ENCODE measurements at places on chromosomes 12 and 14.

GRCh38 chr14:23555533-23555881, 564 bp upstream of the THTPA start:
- DNase-seq: no peak

DNA sequence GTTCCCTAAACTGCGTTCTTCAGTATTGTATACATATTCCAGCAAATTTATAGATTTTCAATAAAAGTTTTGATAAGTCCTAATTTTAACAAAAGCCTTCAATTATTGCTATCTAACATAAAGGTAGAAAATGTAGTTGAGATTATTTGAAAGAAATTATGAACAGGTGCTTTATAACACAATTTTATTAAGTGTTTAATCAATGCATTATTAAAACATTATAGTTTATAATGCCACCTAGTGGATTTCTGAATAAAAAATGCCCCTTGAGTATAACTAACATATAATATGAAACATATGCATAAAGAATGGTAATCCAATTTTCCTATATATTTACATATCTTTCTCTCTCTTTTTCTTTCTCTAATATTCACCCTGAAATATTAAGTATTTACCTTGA, 515.3 kb downstream of the SLC6A15 start:
- DNase-seq: no peak

DNA sequence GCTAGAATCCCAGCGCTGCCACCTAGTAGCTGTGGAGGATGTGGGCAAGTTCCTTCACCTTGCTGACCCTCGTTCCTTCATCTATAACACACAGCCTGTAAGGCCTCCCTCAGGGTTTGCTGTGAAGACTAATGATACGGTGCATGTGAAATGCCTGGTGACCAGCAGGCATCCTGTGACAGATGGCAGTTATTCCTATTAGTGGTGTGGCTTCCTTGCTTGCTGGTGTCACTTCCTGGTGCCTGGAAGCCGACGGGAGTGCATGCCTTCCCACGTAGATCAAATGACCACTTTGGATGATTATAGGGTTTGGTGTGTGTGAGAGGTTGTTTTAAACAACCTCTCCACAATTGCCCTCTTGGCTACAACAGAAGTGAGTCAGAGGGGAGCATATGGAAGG, 894.9 kb downstream of the VRK1 start:
- no peak for DNase-seq

DNA sequence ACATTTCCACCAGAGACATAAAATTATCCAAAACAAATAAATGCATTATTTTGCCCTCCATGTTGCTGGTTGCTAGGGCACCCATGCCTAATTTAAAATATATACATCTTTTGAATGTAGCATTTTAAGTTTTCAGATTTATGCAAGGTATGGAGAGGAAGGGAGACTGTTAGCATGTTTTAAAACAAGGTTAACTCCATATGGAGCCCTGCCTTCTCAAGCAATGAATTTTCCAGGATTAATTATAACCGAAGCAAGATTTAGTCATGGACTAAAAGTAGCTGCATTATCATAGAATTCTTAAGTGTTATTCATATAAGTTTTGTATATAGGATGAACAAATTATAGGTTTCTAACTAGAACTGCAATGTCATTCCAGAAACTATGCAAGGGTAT, 37.2 kb downstream of the TRMT5 start:
- no peak for DNase-seq

- peak; percentile 86 for DNase-seq
Observed at GRCh38 chr14:94548999-94549985, 11.9 kb upstream of the SERPINA4 start.

DNA sequence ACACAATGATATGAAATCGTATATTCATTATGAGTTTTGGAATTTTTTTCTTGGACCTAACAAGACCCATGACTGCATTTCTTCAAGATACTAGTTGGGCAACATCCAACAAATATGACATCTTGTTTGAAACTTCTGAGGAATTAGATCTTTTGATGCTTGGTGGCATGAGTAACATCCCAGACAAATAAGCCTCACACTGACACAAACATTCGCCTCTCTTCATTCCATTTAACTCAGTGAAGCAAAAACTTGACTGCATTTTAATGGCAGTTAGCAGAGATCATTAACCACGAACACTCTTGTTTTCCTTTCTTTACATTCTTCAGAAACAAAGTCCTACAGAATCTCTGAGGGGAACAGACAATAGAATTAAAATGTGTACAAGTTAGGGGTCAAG, 758.3 kb downstream of the C12orf50 start:
- no peak for DNase-seq

DNA sequence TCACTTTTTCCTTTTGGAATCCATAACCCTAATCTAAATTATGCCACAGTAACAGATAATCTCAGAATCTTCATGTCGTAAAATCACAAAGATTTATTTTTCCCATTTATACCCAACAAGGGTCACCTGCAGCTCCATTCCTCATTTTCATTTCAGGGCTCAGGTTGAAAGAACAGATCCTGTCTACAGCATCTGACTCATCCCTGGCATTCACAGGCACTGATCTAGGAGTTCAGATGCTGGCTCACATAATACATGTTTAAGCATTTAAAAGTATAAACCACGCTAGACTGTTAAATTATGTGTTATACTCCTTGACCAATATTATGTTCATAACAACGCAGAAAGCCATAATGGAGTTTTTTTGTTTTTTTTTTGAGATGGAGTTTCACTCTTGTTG, 58.3 kb downstream of the STON2 start:
- no peak for DNase-seq

GRCh38 chr14:60532442-60532841, 23.5 kb downstream of the SIX6 start:
- DNase-seq: no peak

DNA sequence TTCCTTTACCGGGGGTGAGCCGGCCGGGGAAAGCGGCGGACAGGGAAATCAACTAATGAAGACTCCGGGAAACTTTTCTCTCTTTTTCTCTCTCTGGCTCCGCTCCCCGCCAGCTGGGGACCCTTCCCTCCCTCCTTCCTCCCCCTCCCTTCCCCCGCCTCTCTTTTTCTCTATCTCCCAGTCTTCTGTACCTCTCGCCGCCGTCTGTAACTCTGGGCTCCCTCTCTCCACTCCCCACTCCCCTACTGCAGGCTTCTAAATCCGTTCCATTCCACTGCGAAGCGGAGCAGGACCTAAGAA, 6.9 kb upstream of the HOXC11 start:
- no peak for DNase-seq

- no peak for DNase-seq
Observed at GRCh38 chr14:37591941-37592481, 3.0 kb downstream of the FOXA1 start.

DNA sequence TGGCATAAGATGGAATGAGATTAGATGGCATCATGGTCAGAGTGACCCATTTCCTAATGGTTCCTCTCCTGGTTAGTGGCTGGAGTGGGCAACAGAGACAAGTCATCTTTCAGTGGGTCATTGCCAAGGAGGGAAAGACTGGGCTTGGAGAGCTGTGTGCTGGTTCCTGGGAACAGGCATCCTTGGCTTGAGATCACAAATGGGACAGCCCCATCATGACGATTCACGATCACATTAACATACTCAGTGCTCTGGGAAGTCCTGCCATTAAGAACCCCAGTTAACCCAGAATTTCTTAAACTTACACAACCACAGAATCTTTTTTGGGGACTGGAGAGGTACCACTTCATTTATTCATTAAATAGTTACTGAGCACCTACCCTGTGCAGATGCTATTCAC, 27.3 kb downstream of the CHST11 start:
- DNase-seq: no peak

- no peak for DNase-seq
Observed at GRCh38 chr14:54600717-54601109, 33.8 kb downstream of the SAMD4A start.

DNA sequence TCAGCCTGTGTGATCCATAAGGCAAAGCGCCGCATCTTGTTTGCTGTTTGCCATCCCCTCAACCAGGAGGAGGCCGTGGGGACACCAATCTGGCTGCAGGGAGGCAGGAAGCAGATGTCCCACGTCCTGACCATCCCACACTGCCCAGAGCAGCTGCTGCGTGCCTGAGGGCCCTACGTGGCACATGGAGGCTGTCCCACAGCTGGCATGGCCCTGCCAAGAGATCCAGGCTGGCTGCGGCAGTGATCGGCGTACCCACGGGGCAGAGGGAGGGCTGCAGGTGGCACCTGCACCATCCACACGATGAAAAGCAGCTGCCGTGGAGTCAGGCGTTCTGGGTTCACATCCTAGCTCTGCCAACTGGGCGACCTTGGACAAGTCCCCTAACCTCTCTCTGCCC, 42.0 kb downstream of the NCOR2 start:
- no peak for DNase-seq

Data from D341Med (cell line).